ENCODE measurements at places on chromosomes 2 and 18.
A peak's percentile ranks its signal among the peaks of the same experiment; 100 is the strongest.

DNA sequence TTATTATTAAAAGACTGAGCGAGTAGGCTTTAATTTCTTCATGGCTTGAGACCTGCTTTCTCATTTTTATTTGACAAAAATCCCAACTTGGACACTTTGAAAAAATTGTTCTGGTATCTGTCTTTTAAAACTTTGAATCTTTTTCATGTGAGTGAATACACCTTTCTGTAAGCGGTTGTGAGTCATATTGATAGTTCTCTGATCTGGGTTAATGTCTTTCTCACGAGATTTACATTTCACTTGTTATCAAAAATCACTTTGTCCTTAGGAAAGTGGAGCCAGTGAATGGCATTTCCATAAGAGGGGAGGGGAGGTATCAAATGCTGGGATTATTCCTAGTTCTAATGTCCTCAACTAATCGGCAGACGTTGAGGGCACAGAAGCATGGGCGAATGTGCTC is 36.3 kb downstream of the ATP9B start:
- DNase-seq, result no peak

DNA sequence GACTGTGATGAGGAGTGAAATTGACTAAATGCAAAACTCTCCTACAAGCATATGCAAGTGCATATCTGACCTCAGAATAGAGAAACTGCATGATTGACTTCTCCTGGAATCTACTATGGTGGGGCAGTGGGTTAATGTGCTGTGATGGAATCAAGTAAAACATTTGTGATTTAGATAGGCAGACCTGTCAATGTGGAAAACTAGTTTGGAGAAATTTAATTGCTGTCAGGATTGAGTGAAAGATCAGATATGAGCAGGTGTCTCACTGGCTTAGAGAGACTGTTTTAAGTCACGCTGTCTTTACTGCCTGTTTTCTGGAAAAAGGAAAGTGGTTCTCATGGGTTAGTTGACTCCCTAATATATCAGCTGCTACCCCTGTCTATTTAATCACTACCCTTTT is 881.0 kb upstream of the CNTNAP5 start:
- no peak for DNase-seq

GRCh38 chr2:150028322-150028721 is 440.7 kb upstream of the MMADHC start:
- no peak for DNase-seq

DNA sequence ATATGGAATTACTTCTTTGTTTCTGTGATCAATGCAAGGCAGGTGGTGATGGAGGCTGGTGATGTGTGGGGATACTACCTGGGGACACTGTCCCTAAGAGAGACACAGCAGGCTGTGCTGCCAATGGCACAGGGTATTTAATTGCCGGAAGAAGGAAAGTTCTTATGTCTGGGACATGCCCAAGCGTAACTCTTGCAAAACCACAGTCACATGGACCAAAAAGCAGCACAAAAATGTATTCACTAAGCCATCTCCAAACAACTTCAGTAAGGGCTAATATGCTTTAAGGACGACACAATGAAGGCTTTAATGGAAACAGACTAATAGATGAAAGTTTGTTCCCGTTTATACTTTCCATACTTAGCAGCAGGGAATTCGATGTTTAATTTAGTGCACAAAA is 49.7 kb upstream of the AP1S3 start:
- no peak for DNase-seq

DNA sequence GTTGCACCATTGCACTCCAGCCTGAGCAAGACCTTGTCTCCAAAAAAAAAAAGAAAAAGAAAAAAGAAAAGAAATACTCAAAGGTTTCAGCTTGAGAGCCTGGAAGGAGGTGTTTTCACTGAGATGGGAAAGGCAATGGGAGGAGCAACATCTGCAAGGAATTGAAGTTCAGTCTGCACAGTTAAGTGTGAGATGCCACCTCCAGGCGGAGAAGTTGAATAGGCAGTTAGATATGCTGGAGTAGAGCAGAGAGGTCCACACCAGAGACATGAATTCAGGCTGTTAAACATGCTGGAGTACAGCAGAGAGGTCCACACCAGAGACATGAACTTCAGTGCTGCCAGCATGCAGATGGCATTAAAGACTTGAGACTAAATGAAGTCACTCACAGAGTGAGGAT is 41.4 kb upstream of the DTNB start:
- no peak for DNase-seq

GRCh38 chr2:196729418-196729817 is 70.1 kb downstream of the GTF3C3 start:
- no peak for DNase-seq

GRCh38 chr18:38362286-38362792 is 796.7 kb upstream of the CELF4 start:
- peak; percentile 59 for DNase-seq

DNA sequence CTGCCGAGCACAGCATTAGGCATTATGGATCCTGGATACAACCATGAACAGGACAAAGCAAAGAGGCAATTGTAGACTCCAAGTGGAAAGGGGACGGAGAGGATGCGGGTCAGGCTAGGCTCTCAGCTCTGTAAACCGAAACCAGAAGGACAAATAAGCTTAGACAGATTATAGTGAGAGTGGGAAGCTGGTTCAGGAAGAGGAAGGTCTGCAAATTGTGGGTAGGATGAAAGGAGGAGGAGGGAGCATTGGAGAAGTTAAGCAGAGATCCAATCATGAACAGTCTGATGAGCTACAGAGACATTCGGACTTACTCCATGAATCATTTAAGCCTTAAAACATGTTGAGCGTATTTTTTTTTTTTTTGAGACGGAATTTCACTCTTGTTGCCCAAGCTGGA is 3.0 kb downstream of the MSH6 start:
- no peak for DNase-seq

GRCh38 chr2:95234816-95235215 is 27.5 kb downstream of the ZNF892 start:
- no peak for DNase-seq

- no peak for DNase-seq
Observed at GRCh38 chr2:98907385-98907784, 28.6 kb downstream of the CRACDL start.

GRCh38 chr2:228038967-228039366 is 142.5 kb downstream of the SPHKAP start:
- DNase-seq, result no peak

DNA sequence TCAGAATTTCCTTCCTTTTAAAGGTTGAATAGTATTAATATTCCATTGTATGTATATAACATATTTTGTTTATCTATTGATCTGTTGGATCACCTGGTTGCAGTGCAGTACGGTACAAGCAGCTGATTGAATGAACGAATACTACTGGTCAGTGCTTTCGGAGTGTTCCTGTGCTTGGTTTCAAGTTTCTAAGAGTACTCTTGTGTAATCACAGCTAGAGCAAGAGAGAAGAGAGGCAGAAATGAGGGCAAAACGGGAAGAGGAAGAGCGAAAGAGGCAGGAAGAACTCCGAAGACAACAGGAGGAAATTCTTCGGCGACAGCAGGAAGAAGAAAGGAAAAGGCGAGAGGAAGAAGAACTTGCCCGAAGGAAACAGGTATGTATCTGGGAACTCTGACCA is 40.3 kb upstream of the KCNJ13 start:
- no peak for DNase-seq

DNA sequence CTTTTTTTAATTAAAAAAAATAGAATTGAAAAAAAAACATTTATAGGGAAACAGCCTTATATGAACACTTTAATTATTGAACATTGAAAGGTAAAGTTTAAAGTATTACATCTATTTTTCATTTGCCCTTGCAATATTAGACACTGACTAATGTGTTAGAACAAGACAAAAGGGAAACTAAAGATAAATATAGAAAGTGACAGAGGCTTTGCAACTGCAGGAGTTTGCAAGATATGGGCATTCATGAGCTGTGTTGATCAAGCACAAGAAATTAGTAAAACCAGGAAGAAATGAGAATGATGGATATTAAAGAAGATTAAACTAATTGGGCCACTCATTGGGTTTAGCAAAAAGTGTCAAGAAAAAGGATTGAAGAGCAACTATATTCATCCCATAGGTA is 1097.7 kb upstream of the CELF4 start:
- DNase-seq, result no peak

- no peak for DNase-seq
Observed at GRCh38 chr2:178025551-178026185, 46.9 kb downstream of the PDE11A start.

- DNase-seq, result no peak
Observed at GRCh38 chr2:112622528-112622849, 23.2 kb upstream of the SLC20A1 start.

DNA sequence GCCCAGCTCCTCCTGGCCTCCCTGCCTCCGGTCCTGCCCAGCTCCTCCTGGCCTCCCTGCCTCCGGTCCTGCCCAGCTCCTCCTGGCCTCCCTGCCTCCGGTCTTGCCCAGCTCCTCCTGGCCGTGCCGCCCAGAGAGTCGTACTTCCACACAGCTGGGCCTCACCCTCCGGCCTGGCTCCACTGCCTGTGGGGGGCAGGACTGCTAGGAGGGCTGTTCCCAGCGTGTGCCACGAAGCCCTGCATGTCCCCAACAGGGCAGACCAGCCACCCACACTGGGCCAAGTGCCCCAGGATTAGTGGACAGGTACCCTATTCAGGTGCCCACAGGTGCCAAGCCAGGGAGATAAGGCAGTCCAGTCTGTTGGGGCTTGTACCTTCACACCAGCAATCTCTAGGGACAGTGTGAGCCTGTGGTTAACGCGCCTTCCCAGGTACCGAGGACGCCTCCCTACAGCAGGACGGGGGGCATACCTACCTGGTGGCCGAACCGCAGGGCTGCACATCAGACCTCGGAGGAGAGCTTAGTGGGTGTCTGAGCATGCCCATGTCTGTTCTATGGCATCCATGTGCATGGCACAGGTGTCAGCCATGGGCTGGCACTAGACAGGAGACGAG is 5.3 kb downstream of the GPC1 start:
- DNase-seq, result no peak

DNA sequence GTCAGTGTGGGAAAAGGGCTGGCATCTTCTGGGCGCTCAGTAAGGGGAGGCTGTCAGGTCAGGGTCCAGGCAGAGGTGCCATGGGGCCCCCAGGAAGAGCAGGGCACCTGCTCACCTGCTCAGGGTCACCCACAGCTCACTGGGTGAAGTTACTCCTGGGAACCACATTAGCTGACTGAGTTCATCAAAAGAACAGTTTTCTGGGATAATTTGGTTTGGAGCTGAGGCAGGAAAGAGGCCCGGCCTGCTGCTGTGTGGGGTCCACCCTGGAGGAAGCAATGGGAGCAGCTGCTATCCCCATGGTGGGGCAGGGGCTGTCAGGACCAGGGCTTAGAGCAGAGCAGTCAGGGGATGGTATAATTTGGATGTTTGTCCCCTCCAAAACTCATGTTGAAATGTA is 97.2 kb upstream of the GPC1 start:
- no peak for DNase-seq

- no peak for DNase-seq
Observed at GRCh38 chr2:164662066-164662465, 40.8 kb upstream of the GRB14 start.

- DNase-seq, result no peak
Observed at GRCh38 chr18:33446604-33447003, 6.1 kb upstream of the CCDC178 start.

DNA sequence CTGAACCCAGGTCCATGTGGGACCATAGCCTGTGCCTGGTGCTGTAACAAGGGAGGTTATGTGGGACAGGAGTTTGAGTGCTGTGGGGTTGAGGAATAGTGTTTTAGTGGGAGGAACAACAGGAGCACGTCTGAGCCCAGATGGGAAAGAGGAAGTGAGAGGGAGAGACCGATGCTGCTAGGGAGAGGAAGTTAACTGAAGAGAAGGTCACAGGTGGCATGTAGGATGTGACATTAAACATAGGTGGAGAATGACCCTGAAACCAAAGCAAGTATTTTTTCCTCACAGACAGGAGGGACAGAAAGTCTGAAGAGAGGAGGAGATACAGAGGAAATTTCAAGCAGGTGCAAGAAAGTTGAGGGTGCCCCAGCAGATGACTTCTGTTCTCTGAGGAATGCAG is 87.8 kb downstream of the ACOXL start:
- no peak for DNase-seq

- no peak for DNase-seq
Observed at GRCh38 chr2:55771612-55772011, 78.0 kb upstream of the PNPT1 start.

DNA sequence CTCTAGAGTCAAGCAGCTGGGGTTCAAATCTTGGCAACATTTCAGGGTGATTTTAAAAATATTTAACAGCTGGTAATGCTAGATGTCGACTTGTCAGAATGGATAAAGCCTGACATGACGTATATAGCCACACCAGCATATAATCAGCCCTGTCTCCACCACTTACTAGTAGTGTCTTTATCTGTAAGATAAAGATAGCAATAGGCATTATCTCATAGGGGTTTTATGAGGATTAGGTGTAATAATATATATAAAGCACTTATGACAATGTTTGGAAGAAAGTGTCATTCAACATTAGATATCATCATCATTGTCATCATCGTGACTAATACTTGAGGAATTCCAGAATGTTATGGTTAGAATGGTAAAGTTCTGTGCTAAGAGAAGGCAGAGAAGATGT is 369.0 kb upstream of the CWC22 start:
- DNase-seq, result no peak

DNA sequence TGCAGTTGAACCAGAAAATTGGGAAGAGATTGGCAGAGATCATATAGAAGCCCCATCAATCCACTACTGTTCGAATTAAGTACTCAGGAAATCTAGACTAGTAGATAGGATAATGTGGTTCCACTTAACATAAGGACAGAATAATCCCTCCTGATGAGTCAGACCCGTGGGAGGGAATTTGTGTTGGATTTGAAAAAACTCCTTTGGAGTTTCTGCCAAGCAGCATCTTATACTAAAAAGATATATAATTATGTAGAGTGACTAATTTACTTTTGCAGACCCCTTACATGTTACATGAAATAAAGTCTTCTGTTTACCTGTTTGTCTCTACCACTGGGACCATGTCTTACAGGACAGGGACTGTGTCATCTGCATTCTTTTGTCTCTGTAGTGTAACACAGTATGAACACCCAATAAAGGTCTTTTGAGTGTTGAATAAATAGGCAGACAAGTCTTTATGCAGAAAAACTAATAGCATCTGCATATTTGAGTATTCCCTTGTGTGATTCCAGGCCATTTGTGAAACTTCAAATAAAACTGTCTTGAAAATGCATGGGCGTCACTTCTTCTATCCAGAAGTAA is 122.6 kb upstream of the DNAJC10 start:
- DNase-seq, result no peak

DNA sequence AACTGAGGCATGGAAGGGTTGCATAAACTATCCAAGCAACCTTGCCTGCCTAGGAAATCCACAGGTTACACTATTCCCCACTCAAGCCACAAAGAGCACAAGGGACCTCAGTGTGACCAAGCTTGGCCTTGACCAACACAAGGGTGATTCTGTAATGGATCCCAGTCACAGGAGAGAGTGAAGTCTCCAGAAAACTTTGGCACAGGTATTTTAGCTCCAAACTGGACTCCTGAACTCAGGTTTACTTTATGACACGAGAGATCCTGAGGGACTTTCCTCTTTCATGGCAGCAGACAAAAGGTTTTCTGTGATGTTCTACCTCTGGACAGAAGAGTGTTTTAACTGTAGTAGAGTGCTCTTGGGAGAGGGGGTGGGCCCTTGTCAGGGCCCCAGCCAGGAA is 169.2 kb downstream of the TRABD2A start:
- no peak for DNase-seq

- DNase-seq, result no peak
Observed at GRCh38 chr2:223282221-223282620, 230.2 kb downstream of the KCNE4 start.

- DNase-seq, result no peak
Observed at GRCh38 chr18:37712776-37713175, 147.2 kb upstream of the CELF4 start.

GRCh38 chr2:218322768-218323525 is 30.6 kb upstream of the TMBIM1 start:
- DNase-seq, result no peak

All from cerebellar nuclear complex (tissue), 1 donor.